Brain microvascular endothelial cell (primary cell): ENCODE measurements at places on chromosomes 6 and 20.

DNA sequence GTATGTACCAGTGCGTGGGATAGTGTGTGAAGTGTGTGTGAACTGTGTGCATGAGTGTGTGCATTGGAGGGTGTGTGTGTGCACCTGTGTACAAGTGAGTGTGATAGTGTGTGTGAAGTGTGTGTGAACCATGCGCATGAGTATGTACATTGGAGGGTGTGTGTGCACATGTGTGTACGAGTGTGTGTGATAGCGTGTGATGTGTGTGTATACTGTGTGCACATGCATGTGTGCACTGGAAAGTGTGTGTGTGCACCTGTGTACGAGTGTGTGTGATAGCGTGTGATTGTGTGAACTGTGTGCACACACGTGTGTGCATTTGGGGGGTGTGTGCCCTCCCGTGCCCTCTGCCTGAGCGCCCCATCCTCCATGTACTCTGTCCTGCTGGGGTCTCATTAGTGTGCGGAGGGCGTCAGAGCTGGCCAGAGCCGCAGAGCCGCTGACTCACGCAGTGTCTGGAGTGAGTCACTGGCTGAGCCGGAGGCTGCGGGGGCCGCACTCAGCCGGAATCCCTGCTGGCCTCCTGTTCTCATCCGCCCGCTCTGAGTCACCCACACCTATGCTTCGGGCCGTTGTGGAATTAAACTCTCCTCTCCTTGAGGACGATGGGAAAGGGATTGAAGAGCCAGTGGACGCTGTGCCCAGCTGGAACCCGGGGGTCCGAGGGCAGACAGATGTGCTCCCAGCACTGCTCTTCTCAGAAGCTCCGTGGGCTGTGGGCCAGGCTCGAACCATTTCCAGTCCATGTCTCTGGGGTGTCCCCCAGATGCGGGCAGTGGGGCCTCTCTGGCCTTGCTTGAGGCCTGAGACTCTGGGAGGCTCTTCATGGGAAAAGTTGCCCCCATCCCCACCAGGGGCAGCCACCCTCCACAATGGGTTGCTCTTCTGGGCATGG lies 27.3 kb upstream of the STX16 start:
- DNase-seq, result peak; percentile 96

- DNase-seq, result no peak
Measured at GRCh38 chr20:2825761-2826160, 9.6 kb downstream of the TMEM239 start.

- no peak for DNase-seq
Measured at GRCh38 chr20:63463400-63464288, 8.8 kb downstream of the KCNQ2 start.

DNA sequence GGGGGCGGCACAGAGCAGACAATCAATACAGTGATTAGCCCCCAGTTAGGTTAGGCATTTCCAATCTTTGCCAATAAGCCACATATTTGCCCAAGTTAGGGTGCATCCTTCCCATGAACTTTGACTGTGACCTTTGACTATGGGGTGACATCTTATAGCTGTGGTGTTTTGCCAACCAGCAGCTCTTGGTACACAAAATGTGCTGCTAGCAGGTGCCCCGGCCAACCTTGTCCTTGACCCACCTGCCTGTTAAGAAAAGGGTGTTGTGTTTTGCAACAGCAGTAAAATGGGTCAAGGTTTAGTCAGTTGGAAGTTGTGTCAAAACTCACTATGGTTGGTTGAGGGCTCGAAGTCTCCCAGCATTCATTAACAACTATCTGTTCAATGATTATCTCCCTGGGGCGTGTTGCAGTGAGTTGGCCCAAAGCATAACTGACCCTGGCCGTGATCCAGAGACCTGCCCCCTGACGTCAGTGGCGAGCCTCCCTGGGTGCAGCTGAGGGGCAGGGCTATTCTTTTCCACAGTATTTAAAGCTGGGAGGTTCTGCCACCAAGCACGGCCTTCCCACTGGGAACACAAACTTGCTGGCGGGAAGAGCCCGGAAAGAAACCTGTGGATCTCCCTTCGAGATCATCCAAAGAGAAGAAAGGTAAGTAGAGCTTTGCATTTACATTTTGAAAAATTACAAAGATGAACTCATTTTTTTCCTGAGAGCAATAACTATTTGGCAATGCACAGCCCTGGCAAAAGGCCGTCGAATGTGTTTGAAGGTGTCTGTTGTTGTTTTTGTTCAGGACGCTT lies at the start of gene PCK1:
TSS of gene PCK1 (plus strand) at position 557 of the 802 bp plus-strand sequence. CDS start 302 bp downstream, outside the sequence.
- peak; percentile 14 for DNase-seq

DNA sequence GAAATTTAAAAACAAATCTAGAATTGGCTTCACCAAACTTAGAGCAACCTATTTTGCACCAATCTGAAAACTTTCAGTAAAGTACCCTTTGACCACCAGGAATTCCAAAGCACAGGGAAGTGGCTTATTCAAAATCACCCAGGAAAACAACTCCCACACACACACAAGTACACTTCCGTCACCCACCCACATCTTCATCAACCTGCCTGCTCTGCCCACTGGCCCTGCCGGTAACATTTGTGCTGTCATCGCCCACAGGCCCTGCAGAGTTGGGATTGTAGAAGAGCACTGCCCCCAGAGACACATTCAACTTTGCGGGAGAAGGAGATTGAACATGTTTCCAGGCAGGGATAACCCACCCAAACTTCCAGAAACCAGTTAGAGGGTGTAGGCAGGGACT lies 19.3 kb upstream of the SCML4 start:
- no peak for DNase-seq

DNA sequence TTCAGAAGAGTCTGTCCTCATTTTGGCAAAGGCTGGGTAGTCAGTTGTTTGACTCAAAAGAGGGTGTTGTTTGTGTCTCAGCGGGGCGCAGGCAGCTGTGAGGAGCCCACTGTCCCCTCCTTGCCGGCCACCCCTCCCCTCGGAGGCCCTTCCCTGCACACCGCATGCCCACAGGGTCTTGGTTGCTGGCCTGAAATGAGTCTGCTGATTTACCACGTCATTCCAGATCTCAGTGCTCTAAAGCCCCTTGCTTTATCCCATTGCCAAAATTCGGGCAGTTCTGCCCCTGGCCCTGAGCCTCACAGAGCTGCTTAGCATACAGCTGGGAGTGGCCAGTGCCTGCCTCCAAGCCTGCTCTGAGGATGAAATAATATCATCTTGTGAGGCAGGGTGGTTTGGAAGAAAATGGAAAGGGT lies 220.7 kb downstream of the UST start:
- DNase-seq, result no peak

DNA sequence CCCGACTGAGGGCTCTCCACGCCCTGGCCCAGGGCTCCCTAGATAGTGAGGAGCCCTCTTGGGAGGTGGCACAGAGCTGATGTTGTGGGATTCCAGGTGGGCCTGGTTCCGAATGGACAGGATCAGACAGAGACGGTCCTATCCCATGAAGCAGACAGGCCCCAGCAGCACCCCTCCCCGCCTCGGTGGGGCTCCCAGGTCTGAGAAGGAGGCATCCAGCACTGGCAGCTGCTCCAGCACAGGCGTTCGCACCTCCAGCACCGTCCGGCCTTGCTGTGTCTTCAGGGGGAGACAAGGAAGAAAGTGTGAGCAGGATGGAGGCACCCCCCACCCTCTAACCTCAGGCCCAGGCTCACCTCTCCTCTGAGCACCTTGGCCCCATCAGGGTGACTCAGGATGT lies 28.7 kb downstream of the COL11A2 start:
- no peak for DNase-seq

- DNase-seq, result no peak
Measured at GRCh38 chr6:56852260-56853010, 102.5 kb upstream of the BEND6 start.

GRCh38 chr20:2385496-2385895 lies 4.8 kb downstream of the TGM6 start:
- DNase-seq, result no peak

DNA sequence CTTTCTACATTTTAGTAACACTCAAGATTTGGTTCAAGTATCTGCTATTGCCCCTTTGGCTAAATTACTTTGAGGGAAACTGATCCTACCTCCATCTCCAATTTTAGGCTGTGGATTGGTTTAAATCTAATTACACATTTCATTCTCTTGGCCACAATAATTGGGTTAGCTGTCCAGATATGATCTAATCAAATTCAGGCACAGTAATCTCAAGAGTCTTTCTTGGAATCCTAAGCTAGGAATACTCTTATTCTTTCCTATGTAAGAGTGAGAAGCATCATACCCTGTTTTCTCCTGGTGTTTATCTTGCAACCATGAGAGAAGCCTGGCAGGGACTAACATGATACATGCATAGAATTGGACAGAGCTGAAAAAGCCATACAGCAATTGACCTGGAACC lies 300.4 kb upstream of the MARCKS start:
- no peak for DNase-seq

- no peak for DNase-seq
Measured at GRCh38 chr6:25326126-25326525, 47.0 kb downstream of the CARMIL1 start.

DNA sequence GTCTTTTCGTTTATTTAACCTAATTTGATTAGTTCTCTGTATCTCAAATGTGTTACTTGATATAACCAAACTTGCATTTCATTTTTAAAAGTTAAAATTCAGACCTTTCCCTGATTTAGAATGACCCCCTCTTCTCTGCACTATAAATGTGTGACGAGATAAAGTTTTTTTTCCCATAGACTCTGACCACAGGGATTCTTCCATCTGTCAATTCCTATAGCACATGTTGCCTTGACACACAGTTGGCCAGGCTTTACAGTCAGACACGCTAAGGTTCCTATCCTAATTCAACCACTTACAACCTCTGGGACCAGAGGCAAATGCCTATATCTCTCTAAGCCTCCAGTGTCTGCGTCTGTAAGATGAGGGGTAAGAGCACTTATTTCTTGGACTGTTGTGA lies 40.6 kb downstream of the KCNS1 start:
- DNase-seq, result no peak

- no peak for DNase-seq
Measured at GRCh38 chr6:169571123-169571962, 130.5 kb downstream of the WDR27 start.

- no peak for DNase-seq
Measured at GRCh38 chr6:37305841-37306425, 47.9 kb upstream of the RNF8 start.

DNA sequence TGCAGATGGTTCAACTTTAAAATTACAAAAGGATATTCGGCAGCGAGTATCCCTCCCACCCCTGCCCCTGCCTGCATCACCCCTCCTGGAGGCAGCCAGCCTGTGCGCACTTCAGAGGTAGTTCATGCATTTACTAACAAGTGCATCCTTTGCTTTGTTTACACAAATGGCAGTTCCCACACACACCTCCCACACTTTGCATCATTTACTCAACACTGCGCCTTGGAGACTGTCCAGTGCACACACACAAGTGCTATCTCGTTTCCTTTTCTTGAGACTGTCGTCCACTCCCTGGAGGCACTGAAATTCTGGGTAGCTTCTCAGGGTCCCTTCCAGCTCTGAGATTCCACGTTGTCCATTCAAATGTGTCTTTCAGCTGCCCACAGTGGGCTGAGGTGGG lies 53.1 kb upstream of the VSX1 start:
- DNase-seq, result no peak

DNA sequence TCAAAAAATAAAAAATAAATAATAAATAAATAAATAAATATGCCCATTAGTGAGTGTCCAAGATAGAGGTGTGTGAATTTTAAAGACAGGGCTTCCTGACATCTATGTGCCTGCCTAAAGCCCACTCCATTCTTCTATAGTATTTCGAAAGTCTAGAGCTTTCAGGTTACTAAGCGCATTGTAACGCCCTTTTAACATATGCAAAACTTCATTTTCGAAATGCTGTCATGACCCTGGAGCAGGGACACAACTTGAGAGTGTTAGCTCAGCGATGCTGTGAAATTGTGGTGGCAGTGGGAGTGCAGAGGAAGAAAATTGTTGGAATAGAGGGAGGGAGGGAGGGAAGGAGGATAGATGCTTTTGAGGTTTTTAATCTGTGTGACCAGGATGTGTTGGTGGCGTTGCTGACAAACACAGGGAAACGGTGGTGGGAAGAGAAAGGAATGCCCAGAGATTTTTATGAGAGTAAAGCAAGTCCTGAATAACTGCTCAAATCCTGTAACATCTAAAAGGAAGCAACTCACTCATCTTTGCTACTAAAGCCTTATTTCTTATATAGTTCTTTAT lies 169.3 kb downstream of the ARID1B start:
- no peak for DNase-seq

DNA sequence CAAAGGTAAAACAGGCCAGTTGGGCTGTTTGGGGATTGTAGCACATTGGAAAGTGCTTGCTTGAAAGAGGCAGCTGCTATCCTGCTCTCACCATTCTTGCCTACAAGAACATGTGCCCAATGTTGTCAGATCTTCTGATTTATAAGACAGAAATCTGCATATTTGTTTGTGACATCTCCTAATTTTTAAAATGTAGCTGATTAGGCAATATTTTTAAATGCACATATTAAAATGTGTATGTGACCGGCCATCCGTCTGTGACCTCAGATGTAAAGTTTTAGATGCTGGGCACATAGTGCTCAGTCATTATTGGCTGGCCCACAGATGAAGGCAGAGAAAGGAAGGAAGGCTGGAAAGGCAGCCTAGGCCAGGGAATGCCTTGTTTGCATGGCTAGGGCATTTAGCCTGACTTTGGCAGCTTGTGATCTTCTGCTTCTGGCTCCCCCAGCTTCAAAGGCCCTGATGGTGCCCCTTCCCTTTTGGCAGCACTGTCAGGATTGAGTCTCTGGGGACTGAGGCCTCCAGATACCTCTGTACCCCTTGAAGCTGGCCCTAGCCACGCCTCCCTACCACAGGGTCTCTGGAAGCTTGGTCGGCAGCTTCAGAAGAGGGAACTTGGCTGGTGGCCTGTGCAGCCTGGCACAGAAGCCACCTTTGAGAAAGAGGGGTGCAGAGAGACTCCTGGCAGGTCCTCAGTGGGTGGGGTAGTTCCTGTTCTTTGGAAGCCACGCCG lies 6.4 kb downstream of the SNPH start:
- no peak for DNase-seq

DNA sequence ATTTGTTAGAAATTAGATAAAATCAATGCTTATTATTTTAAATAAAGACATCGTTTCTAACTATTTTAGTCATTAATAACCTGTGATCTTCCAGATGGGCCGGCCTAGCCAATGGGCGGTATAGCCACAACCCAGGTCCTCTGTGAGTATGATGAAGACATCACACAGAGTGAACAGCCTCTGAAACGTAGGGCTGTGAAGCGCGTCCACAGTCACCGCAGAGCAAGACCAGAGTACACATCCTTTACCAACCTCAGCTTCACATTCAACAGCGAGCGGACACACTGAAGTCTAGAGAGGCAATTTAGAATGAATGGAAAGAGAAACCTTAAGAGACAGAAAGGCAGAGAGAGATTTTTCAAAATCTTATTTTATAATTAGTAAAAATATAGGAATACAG lies 125.0 kb upstream of the RPS6KA2 start:
- no peak for DNase-seq
